ENCODE measurements at places on chromosomes 2 and 18.

DNA sequence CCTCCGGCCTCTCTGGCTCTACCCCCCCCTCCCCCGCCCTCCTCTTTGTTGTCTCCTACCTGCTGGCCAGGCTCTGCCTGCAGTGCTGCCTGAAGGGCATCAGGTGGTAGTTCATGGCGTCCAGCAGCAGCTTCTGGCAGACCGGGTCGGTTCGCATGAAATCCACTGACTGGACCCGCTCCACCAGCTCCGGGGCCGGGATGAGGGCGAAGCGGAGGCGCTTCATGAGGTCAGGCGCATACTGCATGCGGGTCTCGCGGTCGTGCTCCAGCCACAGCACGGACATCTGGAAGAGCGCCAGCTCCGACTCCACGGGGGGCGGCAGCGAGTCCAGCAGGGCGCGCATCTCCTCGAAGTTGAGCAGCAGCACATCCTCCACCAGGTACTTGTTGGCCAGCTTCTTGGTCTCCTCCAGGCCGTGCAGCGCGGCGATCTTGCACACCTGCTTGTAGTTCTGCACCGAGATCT is 3.2 kb downstream of the KLHL14 start:
- peak; percentile 33 for DNase-seq

DNA sequence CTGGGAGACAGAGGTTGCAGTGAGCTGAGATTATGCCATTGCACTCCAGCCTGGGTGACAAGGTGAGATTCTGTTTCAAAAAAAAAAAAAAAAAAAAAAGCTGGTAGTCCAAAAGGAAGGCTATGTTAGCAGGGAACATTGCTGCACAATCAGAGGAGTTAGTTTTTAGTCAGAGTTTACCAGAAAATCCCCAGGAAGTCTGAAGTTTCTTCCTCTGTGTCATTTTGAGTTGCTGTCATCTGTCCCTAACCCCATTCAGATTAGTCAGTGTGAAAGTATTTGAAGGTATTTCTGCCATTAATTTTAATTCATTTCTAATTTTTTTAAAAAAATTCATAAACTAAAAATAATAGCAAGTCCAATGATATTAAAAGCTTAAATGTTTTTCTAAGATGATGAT is 33.5 kb upstream of the CERS6 start:
- DNase-seq = no peak

GRCh38 chr2:120450196-120450820 is 104.4 kb downstream of the INHBB start:
- DNase-seq = no peak

GRCh38 chr2:119710281-119710680 is 31.3 kb downstream of the TMEM177 start:
- peak; percentile 85 for DNase-seq

- no peak for DNase-seq
Measured at GRCh38 chr18:58566556-58567292, 62.2 kb downstream of the ALPK2 start.

- DNase-seq = no peak
Measured at GRCh38 chr2:240364582-240364960, 70.9 kb upstream of the GPC1 start.

DNA sequence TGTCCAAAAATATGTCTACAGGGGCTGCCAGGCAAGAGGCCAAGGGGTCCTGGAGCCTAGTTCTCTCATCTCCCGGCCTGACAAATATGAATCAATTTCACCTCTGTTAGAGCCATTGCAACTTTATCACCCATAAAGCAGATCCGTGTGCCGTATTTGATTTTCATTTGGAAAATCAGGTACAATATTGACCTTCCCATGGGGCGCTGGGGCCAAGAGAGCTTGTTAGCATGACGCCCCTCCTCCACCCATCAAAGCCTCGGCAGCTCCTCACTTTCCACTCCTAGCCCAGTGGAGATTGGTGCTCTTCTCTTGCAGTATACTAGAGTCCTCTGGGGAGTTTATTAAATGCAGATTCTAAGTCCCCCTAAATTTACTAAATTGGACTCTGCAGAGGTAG is 96.8 kb downstream of the CAPN13 start:
- DNase-seq = no peak

DNA sequence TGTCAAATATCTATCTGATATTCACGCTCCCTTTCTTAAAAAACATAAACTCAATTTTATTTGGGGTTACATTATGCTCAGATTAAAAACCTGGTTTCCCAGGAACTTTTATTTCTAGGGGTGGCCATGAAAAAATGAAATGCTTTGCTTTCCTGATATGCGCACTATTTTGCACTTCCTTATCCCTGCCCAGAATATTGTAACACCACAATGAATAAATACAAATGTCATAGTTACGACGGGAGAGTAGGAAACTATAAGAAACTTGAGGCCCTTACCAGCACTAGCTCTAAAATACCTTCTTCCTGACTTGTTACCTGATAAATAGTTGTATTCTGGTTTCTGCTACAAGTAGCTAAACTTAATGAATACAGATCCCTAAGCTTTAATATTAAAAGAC is 475.6 kb upstream of the CWC22 start:
- no peak for DNase-seq

- no peak for DNase-seq
Measured at GRCh38 chr2:217934321-217935131, 68.3 kb downstream of the TNS1 start.
